ENCODE measurements at places on chromosomes 7 and 10.
A peak's percentile ranks its signal among the peaks of the same experiment; 100 is the strongest.

DNA sequence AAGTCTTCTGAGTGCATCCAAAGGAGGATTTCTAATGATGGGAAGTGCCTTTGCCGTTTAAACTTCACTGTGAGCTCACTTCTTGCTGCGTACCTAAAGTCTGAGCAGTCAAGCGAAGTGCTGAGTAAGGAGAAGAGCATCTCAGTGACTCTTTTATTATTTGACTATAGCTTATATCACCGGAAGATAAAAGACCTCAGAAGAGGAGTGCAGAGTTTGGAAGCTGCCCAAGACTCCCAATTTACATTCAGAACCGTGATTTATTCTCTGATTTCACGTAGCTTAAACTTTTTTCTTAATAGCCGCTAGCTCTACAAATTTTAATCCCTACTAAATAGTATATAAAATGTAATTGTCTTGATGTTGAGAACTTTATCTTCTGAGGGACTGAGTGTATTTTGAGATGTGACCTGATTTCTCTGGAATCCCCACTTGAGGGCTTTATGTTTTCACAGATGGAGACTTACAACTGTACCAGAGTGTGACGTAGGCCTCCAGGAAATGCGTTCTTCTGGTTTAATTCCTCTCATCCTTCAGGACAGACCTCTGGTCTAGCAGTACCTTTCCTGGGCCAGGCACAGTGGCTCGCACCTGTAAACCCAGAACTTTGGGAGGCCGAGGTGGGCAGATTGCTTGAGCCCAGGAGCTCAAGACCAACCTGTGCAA lies 51.1 kb downstream of the CAMK1D start:
- DNase-seq = no peak

DNA sequence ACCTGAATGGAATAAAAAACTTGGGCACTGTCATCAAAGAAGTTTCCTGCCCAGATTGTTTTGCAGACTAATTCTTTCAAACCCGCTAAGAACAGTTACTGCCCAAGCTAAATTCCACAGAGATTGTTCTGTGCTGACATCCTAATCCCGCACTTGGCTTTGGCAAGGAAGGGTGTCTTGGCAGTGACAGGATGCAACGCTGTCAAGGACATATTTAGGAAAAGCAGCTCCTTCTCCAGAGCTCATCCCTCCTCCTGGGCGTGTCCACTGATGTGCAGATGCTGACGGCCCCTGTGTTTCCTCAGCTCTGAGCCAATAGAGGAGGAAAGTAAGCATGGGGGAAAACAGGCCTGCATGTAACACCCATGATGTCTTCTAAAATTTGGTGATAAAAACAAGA lies 74.2 kb downstream of the EEPD1 start:
- no peak for DNase-seq

DNA sequence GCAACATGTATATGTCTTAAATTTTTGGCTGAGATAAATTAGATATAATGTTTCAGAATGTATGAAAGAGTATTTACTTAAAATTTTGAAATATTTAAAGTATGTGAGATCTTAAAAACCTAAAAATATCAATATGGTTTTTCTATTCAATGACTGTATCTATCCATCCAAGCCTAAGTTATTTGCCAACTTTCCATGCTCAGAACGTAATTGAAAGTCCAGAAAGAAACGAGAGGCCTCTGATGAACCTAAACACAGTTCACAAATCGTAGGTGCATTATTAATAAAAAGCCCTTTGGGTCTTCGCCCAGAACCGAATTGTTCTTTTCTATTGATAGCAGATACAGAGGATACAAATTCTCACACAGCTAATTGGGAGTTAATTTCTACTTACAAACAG lies 6.5 kb downstream of the SVIL start:
- no peak for DNase-seq

- no peak for DNase-seq
These were observed 658.0 kb upstream of the FOXK1 start for GRCh38 chr7:4024133-4024532.

- DNase-seq = no peak
These were observed 5.9 kb upstream of the IL6 start for GRCh38 chr7:22720791-22721786.

DNA sequence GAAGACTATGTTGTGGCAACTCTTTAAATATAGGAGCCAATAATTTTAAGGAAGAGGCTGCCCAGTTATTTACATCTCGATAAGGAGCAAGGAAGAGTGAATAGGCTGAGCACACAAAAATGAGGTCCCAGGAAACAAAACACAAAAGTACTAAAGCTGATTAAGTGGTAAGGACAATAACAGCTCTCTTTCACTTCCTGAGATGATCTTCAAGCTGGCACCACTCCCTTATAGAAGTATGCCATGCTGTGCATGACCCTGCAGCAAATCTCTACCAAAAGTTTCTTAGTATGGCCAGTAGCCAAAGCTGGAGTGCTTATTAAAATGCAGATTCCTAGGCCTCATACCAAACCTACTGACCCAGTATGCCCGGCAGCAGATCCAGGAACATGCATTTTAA lies 39.7 kb downstream of the CADPS2 start:
- DNase-seq = no peak

DNA sequence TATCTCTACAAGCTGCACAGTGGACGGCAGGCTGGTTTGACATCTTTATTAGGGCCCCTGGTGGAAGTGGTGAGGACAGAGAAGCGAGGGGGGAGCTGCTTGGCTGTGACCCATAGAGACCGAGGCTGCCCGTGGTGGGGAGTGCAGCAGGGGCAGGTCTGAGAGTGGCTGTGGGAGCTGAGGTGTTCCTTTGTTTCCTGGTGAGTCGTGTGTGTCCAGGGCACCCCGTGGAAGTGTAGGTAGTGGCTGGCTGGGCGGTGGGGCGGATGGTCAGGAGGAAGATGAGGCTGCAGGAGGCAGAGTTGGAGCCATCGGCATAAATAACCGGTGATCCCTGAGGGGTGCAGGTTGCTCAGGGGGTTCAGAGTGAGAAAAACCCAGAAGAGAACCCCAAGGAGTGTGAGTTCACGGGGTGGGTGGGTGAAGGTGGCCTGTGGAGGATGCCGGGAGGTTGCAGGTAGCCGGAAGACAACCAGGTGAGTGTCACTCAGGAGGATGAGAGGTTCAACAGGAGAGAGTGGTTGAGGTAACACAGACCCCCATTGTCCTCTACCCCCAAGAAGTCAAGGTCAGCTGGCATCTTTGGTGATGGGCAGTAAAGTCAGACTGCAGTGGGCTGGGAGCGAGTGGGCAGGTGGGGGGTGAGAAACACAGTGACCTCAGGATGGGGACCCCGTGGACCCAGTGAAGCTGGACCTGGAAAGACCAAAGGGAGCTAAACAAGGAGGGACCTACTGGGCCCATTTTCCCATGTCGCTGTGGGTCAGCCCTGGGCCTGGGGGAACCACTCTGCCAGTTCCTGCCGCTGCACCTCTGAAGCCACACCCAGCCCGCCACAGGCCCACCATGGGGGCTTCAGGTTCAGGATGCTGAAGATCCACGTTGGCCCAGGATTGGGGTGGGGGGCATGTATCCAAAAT lies 7.8 kb downstream of the ATP6V0E2 start:
- no peak for DNase-seq

GRCh38 chr7:80468931-80469714 lies 42.7 kb downstream of the GNAT3 start:
- no peak for DNase-seq

DNA sequence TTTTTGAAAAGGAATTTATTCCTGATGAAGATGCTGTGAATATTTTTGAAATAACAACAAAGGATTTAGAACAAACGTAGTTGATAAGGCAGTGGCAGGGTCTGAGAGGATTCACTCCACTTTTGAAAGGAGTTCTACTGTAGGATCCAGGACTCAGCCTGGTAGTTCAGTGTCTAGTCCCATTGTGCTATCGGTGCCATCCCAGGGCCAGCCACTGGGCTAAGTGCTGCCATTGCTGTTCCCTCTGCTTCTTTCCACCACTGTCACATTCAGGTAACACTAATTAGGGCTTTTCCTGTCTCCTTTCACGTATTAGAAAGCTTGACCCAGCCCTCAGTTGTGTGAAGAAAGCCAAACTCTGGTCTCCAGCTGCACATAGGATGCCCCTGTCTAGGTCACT lies 177.3 kb downstream of the TEX36 start:
- DNase-seq = no peak

- DNase-seq = no peak
These were observed 103.9 kb downstream of the FGFR2 start for GRCh38 chr10:121494296-121494695.

DNA sequence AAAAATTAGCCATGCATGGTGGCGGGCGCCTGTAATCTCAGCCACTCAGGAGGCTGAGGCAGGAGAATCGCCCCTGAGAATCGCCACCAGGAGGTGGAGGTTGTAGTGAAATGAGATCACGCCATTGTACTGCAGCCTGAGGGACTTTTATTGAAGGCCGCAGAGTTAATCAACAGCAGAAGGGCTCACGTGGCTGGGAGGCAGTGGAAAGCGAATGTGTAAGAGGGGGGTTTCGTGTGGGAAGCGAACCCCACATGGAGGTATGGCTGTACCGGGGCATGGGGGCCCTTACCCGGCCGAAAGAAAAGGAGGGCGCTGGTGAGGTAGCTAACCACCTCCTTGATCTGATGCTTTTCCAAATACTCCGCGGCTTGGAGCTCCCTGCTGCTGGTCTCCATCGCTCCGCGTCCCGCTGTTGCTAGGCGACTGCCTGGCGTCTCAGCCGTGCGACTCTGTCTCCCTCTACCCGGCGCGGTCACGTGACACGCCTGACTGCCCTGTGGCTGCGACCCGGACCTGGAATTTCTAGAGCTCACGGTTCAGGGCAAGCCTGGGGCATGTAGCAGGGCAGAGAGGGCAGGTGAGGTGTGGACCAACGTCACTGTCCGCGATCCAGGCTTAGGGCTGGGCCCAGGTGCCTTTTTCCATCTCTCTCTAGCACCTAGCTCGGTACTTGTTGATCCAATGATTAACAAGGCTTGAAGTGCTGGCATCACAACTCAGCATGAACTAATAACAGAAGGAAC lies at the start of gene EFCAB10:
Gene EFCAB10 (minus strand): TSS at position 428 of the 746 bp plus-strand sequence. CDS start 30 bp downstream, at position 398.
- DNase-seq = peak; percentile 18

- DNase-seq = no peak
These were observed 71.5 kb downstream of the CARD11 start for GRCh38 chr7:2971914-2972834.

DNA sequence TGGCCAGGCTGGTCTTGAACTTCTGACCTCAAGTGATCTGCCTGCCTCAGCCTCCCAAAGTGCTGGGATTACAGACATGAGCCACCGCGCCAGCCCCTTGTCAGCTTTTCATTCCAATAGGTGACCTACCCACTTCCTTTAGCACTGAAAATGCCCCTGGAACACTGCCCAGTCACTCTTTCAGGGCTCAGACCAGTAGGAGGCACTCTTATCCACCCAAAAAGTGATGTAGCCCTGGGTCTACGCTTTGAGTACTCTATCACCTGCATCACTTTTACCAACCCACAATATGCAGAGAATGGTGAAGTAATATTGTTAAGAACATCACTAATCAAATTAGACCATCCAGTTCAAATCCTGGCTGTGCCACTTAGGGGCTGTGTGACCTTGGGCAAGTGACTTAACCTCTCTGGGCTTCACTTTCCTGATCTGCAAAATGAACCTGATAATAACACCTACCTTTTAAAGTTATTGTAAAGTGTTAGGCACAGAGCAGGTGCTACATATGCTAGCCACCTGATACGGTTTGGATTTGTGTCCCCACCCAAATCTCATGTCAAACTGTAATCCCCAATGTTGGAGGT lies 5.2 kb downstream of the CALN1 start:
- DNase-seq = no peak

DNA sequence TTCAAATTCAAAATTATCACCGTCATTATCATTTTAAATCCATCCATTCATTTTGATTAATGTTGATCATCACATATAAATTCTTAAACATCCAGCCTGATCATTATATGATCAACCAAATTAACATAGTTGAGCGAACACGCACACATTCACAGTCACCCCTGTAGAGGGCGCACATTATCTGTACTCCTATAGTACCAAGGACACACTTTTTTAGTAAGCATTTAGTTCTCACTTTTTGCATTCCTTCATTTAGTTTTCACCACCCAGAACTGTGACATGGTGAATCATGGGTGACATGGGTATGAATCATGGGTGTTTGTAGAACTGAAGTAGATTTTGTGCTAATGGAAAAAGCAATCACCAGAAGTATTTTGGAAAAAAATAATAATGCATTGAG lies 26.0 kb upstream of the ZNF735 start:
- DNase-seq = no peak

DNA sequence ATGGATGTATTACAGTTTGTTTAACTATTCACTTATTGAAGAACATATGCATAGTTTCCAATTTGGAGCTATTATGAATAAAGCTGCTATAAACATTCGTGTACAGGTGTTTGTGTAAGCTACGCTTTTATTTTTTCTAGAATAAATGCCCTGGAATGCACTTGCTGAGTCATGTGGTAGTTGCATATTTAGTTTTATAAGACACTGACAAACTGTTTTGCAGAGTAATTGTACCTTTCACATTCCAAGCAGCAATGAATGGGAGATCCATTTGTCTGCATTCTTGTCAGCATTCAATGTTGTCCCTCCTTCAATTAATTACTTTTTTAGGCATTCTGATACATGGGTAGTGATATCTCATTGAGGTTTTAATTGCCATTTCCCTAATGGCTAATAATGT lies 373.6 kb upstream of the GHITM start:
- no peak for DNase-seq

- no peak for DNase-seq
These were observed 1528.8 kb upstream of the LRRTM3 start for GRCh38 chr10:65396997-65397396.

GRCh38 chr10:30098629-30099028 lies 39.2 kb upstream of the JCAD start:
- DNase-seq = no peak

GRCh38 chr10:75395066-75395931 lies 6.3 kb downstream of the ZNF503 start:
- DNase-seq = no peak

GRCh38 chr7:70953331-70953741 lies 178.6 kb upstream of the GALNT17 start:
- DNase-seq = no peak

DNA sequence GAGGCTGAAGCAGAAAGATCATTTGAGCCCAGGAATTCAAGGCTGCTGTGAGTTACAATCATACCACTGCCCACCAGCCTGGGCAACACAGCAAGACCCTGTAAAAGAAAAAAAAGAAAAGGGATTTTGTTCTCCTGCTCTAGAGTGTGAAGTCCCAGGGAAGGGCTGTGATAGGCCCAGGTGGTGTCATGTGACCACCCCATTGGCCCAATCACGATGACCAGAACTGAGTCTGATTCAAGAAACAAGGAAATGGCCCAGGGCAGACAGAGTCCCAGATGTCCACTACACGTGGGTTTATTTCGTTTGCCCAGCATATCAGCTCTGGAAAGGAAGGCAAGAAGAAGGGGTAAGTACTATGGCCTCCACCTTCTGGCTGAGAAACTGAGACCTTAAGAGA lies 81.3 kb upstream of the CUX1 start:
- DNase-seq = no peak

DNA sequence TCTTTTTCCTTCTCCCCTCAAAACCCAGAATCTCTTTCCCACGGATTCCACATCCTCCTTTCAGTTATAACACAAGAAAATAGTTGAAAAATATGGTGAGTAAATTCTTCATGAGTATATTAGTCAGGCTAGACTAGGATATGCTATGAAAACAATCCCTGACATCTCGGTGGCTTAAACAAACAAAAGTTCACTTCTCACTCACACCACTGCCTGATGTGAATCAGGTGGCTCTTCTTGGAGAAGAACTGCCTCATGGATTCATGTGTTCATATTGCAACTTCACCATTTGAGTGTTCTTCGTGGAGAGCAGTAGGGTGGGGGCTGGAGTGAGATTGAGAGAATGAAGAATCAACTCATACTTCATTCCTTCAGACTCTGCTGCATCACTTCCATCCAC lies 204.1 kb downstream of the PHF14 start:
- DNase-seq = no peak

All from activated T-cell treated with anti-CD3 and anti-CD28 coated beads for 24 hours (primary cell).